Activated effector memory CD4-positive, alpha-beta T cell treated with anti-CD3 and anti-CD28 coated beads, Interleukin-2, amount 50 U/mL, for 16 hours (primary cell): ENCODE measurements at places on chromosomes 3 and 15.

- no peak for DNase-seq
These were observed 30.1 kb downstream of the DLG1 start for GRCh38 chr3:197268294-197268693.

GRCh38 chr3:27680517-27681246 lies 41.4 kb downstream of the EOMES start:
- DNase-seq = no peak

GRCh38 chr3:106635271-106635670 lies 742.0 kb upstream of the CCDC54 start:
- DNase-seq = no peak

GRCh38 chr15:68310178-68310803 lies 32.7 kb downstream of the FEM1B start:
- DNase-seq = peak; percentile 28

DNA sequence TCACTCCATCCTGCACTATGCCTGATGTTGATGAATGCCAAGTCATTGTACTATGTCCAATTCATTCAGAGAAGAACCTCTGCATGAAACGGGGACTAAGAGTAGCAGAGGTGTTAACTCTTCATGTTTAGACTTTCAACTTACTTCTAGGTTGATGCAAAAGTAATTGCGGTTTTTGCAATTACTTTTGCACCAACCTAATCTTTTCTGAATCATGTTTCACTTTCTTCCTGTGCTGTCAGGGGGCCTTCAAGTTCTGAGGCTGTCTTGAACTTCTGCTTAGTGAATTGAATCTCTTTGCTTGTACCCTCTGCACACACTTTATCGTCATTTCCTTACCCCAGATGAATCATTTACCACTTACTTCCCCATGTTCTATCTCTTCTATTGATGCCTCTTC lies 636.2 kb downstream of the NAALADL2 start:
- DNase-seq = no peak

DNA sequence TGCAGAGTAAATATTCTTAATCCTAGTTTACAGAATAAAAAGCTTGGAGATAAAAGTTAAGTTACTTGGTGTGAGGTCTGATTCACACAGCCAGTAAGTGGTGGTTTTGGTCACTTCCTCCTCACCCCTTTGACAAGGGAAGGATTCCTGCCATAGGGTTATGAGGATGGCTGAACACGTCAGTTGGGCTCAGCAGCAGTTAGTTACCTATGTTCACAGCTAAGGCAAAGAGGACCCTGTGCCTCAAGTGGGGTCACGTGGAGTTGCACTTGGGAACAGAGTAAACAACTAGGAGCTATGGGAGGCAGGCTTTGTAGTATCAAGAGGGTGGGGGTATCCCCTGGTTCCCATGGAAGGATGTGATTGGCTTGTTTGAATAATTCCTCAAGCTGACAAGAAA lies 232.2 kb downstream of the UBE2E2 start:
- no peak for DNase-seq

- DNase-seq = peak; percentile 76
These were observed 10.7 kb downstream of the PDE8A start for GRCh38 chr15:84992157-84992944.

DNA sequence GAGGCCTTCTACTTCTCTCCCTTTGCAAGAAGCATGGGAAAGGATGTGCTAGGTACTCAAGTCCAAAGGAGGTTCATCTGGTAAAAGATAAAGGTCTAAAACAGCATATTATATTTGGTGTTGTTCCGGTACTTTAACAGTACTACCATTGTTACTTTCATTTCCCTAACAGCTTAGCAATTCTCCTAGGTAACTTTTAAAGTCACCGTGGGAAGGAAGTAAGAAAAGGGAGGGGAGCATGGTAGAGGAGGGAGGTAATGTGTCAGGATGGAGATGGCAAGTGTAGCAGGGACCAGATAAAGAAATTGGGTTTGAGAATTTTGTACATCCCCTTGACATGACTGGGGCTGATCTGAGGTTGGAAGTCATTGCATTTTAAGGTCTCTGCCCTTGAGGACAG lies 89.4 kb upstream of the SKOR1 start:
- no peak for DNase-seq

DNA sequence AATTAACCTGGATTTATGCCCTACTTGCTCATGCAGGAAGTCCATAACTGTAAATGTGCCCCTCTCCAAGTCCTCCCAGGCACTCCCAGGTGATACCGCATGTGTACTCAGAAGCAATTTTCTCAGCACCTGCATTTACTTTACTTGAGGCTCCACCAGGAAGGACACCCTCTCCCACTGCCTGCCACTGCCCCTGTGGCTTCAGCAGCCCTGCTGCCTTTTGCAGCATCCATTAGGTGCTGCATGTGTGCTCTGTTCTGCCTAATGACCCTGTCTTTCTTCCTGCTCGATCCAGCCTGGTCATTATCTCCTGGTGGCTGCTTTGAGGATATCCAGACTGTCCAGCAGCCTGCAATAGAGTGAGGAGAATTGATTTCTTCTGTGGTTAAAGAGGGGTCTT lies 107.6 kb upstream of the SEMA6D start:
- no peak for DNase-seq

DNA sequence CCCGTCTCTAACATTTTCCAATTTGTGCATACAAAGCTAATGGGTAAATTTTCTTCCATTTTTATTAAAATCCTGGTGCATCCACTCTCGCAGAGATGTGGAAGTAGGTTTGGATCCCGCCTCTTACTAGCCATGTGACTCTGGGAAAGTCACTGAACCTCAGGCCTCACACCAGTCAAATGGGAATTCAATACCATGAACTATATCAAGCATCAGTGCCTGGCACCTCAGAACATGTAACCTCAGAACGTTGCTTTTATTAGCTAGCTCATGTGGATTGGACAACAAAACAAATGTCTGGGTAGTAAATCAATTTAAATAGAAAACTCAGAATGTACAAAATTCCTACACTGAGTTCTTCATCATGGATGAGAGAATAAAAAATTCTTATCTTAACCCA lies 60.7 kb downstream of the ANXA2 start:
- no peak for DNase-seq

- no peak for DNase-seq
These were observed 50.0 kb upstream of the GPR149 start for GRCh38 chr3:154480033-154480432.

- no peak for DNase-seq
These were observed 27.9 kb downstream of the CD276 start for GRCh38 chr15:73712107-73712506.

DNA sequence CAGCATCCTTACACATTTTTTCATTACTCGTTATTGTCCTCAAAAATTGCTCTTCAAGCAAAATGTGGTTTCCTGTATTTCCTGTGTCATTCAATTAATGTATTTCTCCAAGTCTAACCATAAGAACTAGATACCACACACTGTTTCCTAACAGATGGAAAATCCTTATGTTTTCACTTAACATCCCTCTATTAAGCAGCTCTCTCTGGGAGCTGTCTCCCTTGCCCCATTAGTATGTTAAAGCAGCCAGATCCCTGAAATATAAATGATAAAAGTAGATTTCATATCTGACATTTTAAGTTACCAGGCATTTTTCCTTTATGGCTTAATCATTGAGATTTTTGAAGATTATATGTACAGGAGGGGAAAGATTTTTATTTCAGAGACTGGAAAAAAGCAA lies 15.9 kb downstream of the PFN2 start:
- DNase-seq = no peak

GRCh38 chr3:11522398-11522715 lies 121.4 kb downstream of the VGLL4 start:
- no peak for DNase-seq

DNA sequence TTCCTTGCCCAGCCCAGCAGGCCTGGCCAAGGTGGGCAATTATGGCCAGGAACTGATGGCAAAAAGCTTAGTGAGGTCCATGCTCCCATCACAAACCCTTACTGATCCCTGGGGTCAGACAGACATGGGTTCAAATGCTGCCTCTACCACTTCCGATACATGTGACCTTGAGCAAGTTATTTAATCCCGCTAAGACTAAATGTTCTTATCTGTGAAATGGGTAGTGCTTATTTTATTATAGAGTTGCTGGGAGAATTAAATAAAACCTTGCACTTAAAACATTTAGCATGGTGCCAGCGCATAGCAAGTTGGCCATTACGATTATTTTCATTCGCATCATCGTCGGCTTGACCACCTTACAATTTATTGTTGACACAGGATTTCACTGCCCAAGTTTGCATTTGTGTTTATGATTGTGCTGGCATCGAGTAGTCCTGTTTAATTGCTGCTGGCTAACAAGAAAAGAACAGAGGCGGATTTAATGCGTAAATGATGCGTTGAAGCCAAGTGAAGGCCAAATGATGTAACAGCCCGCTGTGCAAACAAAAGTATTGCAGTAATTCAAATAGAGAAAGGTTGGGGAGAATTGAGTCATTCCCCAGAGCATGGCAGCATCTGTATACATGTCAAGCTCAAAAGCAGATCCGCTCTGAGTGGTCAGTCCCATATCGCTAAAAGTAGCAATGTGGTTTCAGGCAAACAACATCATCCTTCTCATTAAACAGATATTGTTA lies 7.3 kb upstream of the FURIN start:
- DNase-seq = no peak

DNA sequence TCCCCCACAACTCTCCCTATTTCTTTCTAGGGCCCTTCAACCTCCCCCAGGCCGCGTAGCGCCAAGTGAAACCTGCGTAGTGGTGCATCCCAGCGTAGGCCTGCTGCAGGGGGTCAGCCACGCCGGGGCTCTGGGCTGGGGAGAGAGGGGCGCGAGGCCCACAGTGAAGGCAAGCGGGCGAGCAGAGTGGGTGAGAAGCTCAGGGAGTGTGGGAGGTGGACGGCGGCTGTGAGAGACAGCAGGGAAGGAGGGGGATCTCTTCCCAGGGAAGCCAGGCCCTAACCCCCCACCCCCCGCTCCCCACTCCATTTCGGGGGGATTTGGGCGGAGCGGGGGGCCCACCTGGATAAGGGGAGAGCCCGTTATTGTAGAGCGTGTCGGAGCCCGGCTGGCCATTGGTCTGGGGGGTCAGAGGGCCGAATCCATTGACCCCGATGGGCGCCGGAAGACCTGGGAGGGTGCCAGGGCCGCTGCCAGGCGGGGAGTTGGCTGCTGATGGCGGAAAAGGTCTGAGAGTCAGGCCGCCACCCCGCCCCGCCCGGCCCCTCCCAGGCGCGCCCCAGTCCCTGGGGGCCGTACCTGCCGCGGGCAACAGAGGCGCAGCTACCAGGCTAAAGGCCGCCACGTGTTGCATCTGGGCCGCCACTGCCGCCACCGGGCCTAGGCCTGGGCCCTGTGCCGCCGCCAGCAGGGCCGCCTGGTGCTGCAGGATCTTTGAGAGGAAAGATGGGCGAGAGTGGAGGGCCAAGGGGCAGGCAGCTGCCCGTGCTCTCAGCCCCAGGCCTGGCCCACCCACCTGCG lies 16.6 kb upstream of the PARP6 start:
- DNase-seq = no peak

DNA sequence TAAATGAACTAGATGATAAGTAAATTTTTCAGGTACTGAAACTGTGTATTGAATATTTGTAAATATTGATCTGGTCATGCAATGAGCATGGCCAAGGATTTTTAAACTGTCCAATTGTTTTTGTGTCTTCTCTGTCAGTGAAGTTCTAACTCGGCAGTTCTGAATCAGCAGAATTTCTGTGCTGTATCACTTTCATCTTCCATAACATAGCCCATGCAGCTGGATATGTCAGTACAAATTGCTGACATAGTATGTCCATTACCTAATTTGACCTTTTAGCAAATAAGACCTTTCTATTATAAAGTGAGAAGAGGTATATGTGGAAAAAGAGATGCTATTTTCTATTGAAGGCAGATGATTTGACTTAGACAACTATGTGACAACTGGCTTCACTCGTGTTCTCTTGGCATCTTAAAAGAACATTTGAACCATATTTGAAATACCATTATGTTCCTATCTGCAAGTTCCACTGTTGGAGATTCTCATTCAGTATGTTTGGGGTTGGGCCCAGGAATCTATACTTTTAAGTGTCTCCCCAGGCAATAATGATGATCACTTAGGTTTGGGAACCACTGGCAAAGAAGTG lies 90.4 kb downstream of the CMSS1 start:
- no peak for DNase-seq

- DNase-seq = no peak
These were observed 7.9 kb upstream of the DOCK3 start for GRCh38 chr3:50666837-50667236.

DNA sequence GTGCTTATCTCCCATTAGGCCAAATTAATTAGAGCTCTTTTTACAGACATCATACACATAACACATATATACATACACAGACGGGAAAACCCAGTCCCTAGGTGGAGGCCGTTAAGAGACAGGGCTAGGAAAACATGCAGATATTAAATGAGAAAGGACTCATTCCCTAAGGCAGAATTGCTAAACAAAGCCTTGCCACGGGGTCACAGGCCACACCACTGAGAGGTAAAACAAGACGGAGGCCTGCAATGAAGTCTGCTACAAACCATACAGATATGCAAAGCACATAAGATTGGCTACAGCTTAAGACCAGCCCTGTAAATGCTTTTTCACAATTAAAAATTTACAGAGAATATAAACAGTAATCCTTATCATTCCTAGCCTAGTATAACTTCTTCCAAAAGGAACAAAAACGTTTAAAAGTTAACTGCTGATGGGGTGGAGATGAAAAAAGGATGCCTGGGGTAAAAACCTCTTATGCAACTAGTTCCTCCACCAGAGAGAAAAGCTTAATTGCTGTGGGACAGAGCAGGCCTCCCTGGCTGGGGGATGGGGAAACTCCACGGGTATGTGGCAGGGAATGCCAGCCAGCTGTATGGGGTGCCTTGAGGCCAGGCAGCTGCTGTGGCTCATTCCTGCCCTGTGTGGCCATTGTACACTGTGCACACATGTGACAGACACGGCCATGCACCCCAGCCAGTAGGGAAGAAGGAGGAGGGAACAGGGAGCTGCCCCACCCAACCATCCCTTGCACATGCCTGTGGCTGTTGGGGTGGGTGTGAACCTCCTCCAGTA lies 481.4 kb upstream of the LMCD1 start:
- no peak for DNase-seq

- DNase-seq = no peak
These were observed 403.2 kb downstream of the NR2F2 start for GRCh38 chr15:96733721-96734120.

DNA sequence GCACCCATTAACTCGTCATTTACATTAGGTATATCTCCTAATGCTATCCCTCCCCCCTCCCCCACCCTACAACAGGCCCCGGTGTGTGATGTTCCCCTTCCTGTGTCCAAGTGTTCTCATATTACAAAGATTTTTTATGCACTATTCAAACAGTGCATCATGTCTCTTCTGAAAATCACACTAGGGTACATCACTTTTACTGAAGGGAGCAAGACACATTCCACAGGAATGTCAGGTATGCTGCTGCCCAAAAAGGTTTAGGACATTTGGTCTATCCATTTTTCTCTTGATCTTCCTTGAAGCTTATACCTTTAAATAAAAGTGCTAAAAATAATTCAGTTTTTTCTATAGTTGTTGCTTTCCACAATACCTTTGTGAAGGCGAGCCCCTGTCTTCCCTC lies 9.2 kb upstream of the EPHA3 start:
- DNase-seq = no peak

- no peak for DNase-seq
These were observed 10.4 kb downstream of the ATP2B2 start for GRCh38 chr3:10495003-10495402.

DNA sequence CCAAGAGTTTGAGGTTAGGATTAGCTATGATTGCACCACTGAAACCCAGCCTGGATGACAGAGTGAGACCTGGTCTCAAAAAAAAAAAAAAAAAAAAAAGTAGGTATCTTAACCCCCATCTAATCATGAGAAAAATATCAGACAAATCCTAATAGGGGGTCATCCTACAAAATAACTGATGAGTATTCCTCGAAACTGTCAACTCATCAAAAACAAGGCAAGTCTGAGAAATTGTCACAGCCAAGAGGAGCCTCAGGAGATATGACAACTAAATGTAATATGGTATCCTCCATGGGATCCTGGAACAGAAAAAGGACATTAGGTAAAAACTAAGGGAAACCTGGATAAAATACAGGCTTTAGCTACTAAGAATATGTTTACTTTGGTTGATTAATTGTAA lies 70.6 kb downstream of the LRRC49 start:
- DNase-seq = no peak
